Stimulated activated CD4-positive, alpha-beta T cell treated with anti-CD3 and anti-CD28 coated beads, Interleukin-1b, Interleukin-23, amount 100 ng/mL, for 48 hours (primary cell): ENCODE measurements at places on chromosomes 13 and 19.
A peak's percentile ranks its signal among the peaks of the same experiment; 100 is the strongest.

- no peak for DNase-seq
These were observed 40.6 kb upstream of the KLF12 start for GRCh38 chr13:74174810-74175209.

GRCh38 chr13:113320226-113320875 lies 23.3 kb downstream of the LAMP1 start:
- DNase-seq: no peak

DNA sequence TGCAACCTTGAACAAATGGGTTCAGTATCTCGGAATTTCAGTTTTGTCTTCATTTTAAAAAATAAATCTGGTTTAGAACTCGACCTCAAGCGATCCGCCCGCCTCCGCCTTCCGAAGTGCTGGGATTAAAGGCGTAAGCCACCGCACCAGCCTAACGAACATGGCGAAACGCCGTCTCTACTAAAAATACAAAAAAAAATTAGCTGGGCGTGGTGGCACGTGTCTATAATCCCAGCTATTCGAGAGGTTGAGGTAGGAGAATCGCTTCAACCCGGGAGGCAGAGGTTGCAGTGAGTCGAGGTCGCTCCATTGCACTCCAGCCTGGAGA lies 571 bp downstream of the ZNF302 start:
- no peak for DNase-seq

- no peak for DNase-seq
These were observed 13.6 kb upstream of the ICAM3 start for GRCh38 chr19:10352764-10353671.

DNA sequence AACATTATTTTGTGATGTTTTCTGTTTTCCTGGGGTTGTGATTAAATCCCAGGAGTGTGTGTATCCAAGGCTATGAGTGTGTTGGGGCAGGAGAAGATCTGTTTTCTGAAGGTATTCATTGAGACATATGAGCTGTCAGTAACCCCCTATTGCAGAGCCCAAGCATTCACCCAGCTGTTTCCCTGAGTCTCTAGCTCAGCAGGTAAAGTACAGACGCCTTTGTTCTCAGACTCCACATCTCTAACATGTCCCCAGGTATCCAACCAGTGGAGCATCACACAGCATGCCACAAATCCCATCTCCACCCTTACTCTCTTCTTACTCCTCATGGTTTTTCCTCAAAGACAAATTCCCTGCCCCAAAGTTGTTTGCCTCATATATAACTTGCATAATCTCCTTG lies 213.6 kb downstream of the PCDH20 start:
- no peak for DNase-seq

GRCh38 chr19:51131780-51132680 lies 7.3 kb downstream of the SIGLEC9 start:
- DNase-seq: peak; percentile 33

DNA sequence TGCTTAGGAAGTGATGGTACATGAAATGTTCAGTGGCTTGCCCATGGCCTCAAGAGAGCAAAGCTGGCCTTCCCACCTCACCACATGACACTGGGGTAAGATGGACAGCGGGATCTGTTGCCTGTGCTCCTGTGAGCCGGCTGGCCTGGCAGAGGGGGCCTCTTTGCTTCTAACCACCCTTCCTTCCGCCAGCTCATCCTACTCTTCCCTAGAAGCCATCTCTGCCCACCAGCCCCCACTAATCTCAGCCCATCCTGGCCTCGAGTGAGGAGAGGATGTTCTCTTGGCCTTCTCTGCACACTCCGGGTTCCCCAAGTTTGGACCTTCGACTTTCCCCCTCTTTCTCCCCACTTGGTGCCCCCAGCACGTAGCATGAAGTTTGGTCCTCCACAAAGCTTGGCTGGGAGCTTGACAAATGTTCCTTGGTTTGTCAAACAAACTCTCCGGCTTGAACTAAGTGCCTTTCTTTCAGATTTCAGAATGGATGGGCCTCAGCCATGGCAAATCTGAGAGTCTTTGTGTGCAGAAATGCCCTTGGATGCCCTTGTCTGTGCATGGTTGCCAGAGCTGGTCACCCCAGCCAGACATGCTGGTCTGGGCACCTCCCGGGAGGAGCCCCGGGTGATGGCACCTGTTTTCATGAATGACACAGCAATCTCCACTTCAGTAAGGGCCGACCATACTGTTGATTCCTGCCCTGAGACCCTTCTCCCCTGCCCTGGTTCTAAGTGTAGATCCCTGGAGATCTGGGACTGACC lies 145.5 kb downstream of the URI1 start:
- no peak for DNase-seq

GRCh38 chr13:30976025-30976424 lies 43.6 kb downstream of the TEX26 start:
- DNase-seq: no peak

DNA sequence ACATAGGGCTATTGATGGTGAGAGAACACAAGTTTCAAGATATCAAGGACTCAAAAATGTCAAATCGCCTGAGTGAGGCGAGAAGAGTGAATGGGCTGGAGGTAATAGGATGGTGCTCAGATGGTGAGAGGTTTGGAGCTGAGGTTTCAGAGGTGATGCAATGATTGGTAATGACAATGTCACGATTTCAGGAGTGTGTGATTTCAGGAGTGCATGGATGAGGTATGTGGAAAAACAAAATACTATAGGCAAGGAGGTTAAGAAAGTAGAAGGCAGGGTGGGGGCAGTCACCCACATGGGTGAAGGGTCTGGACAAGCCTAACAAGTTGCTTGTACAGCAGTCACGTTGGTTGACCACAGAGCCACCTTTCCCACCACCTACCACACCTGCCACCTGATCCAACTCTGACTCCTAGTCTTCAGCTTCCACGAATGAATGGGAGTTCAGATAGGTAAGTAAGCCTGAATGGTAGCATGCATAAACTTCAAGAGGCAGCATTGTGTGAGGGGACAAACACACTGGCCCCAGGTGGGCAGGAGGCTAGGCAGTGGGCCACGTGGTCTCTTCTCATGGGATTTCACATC lies 71.5 kb downstream of the RUBCNL start:
- DNase-seq: peak; percentile 26

DNA sequence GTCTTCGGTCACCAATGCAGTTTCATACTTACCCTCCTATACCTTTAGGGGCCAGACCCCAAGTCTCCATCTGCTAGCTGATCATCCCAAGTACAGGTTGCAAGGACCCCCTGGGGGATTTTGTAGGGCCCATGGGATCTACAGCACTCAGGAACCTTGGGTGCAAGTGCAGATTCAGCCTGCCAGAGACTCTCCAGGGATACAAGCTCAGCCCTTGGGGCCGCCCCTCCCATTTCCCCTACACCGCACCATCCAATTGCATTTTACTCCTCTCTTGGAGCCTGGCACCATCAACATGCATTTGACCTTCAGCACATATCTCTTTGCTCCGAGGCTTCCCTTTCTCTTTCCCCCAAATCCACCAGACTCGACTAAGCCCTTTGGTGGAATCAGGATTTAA lies 154.7 kb upstream of the ZNF536 start:
- no peak for DNase-seq

DNA sequence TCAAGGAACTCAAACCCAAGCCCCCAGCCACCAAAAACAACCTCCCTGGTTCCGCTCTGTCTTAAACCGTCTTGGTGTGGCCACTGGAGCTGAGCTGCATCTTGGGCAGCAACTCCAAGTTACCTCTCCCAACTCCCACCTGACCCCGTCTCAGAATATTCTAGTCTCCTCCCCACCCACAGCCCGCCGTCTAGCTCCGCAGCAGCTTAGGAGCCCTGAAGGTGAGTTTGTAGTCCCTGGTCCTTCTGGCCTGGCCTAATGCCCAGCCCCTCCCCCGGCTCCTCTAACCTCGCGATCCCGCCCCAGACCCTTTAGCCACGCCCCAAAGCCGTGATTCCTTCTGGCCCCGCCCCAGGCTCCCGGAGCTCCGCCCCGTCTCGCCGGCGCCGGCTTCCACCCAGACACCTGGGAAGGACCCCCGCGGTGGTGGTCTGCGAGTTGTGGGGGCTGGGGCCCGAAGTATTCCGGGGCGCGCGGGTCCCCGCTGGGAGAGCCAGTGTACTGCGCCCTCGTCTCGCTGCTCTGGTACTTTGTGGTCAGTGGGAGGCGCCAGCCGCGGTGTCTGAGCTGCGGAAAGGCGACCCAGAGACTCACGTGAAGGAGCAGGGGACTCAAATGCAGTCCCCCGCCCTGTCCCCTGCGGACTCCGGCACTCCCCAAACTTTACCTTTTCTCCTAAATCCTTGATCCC lies 2.5 kb upstream of the LHB start:
- DNase-seq: peak; percentile 68

DNA sequence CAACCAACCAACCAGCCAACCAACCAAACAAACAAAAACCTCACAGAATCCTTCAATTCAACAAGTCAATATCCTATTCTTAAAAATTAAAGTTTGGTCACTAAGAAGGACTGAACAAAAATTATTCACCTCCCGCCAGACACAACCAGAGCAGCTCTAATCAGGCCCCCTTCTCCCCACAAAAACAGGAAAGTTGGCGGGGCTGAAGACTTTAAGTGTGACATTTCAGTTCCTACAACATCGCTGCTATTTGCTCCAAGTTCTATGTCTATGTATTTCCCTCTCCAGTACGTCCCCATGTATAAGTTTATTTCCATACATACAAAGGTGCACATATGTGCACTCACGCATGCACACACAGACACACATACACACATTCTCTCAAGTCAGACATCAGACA lies 32.8 kb upstream of the STK24 start:
- no peak for DNase-seq

GRCh38 chr19:33895366-33895765 lies 98.7 kb downstream of the KCTD15 start:
- DNase-seq: no peak

- no peak for DNase-seq
These were observed 43.2 kb upstream of the WDFY2 start for GRCh38 chr13:51541037-51541436.

GRCh38 chr13:26480246-26480855 lies 77.1 kb upstream of the WASF3 start:
- no peak for DNase-seq

DNA sequence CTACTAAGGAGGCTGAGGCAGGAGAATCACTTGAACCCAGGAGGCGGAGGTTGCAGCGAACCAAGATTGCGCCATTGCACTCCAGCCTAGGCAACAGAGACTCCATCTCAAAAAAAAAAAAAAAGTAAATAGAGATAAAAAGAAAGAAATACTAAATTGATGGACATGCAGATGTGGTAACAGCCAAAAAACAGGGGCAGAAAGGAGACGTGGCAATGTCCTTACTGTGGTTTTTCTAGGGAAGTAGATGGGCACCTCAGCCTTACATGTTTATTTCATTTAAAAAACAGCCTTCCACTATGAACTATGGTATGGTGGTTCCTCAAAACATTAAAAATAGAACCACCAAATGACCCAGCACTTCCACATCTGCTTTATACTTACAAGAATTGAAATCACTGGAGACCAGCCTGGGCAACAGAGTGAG lies 6.5 kb upstream of the EIF3G start:
- DNase-seq: no peak

GRCh38 chr13:76798037-76798436 lies 88.2 kb downstream of the KCTD12 start:
- DNase-seq: no peak

DNA sequence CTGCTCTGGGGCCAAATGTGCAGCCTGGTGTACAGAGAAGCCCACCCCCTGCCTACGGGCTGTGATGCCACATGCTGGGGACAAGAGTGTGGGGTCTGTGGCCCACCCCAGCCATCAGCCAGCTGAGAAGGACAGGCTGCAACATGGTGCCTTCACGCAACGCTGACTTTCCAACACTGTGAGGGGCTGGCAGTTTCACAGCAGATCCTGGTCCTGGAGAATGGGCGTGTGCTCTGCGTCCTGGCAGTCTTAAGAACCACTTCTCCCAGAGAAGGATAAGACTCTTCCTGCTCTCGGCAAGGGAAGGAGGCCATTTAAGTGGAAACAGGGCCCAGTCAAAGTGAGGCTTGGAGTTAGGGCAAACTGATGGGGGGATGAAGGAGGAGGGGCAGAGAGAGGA lies 4.6 kb downstream of the LRRC4B start:
- no peak for DNase-seq

DNA sequence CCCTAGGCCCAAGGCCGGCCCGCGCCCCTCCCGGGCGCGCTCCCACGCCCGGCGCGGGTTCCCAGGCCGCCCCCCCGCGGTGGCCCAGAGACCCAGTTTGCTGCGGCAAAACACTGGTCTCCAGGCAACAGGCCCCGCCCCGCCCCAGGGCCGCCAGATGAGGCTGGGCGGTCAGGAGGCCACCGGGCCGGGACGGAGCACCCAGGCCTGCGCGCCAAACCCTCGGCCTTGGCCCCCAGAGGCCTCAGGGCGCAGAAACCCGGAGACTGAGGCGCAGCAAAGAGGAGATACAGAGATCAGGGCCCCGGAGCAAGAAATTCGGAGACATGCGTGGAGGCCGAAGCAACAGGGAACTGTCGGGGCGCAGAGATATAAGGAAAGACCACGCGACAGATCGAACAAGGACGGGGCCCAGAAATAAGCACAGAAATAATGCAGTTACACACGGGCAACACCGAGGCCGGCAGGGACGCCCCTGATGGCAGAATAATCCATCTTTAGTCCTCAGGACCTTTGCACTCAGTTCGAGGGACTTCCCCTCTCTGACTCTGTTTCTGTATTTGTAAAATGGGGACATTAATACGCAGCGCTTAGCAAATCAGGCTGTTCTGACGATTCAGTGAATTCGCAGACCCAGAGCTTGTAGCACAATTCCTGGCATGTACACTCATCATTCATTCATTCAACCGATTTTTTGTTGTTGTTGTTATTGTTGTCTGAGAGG lies 20.8 kb upstream of the ERCC1 start:
- peak; percentile 70 for DNase-seq

GRCh38 chr13:80100636-80101035 lies 240.3 kb downstream of the SPRY2 start:
- DNase-seq: no peak

DNA sequence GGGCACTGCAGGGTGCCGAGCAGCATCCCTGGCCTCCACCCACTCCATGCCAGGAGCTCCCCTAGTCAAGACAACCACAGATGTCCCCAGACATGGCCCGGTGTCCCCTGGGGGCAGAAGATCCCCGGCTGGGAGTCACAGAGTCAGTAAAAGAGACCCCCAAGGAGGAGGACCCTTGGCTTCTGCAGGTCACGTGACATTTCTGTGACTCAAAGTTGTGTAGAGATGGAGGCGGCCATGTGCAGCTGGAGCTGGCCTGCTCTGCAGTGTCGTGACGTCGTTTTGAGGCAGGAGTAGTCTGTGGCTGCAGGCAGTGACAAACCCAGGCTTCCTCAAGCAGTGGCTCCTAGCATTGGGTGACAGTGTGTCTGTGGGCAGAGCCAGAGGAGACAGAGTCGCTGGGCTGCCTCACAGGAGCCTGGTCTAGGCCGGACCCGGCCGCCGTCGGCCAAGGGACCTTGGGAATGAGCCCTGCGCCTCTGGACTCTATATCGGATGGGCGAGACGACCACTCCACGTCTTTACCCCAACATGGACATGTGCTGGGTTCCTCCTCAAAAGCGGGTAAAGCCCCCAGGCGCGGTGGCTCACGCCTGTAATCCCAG lies 7.7 kb upstream of the DIRAS1 start:
- DNase-seq: no peak

GRCh38 chr13:43915451-43915850 lies 35.7 kb downstream of the LACC1 start:
- no peak for DNase-seq

- DNase-seq: no peak
These were observed 375.6 kb downstream of the COG6 start for GRCh38 chr13:40031031-40031430.

GRCh38 chr19:13396250-13397080 lies 109.8 kb downstream of the CACNA1A start:
- DNase-seq: peak; percentile 2
